ENCODE measurements at places on chromosomes 6 and 20. TPM values are rescaled to one million over a fixed set of nuclear protein-coding genes. Genes with fewer than 3 reads are reported as not detected.
A peak's percentile ranks its signal among the peaks of the same experiment; 100 is the strongest.

DNA sequence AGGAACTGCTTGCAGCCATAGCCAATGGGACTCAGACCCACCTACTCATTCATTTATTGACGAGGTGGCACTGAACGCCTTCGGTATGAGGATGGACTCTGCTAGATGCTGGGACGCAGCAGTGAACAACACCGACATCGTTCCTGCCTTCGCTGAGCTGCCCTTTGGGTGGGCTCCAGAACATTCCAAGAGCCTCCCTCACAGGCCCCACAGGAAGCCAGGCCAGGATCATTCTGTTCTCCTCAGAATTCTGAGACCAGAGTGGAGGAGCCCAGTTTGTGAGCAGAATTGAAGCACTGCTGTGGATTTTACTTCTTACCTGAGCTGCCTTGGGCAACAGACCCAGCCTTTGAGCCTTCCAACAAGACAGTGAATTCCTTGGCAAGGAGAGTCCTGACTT lies 82.1 kb downstream of the KCNB1 start:
- no peaks in the 10 kb centered on the region for H3K36me3 ChIP-seq
- H3K4me1 ChIP-seq, result peaks cover 10% of the 10 kb centered on the region
- DNase-seq, result no peak
- H3K4me3 ChIP-seq, result no peak overlapping the region

DNA sequence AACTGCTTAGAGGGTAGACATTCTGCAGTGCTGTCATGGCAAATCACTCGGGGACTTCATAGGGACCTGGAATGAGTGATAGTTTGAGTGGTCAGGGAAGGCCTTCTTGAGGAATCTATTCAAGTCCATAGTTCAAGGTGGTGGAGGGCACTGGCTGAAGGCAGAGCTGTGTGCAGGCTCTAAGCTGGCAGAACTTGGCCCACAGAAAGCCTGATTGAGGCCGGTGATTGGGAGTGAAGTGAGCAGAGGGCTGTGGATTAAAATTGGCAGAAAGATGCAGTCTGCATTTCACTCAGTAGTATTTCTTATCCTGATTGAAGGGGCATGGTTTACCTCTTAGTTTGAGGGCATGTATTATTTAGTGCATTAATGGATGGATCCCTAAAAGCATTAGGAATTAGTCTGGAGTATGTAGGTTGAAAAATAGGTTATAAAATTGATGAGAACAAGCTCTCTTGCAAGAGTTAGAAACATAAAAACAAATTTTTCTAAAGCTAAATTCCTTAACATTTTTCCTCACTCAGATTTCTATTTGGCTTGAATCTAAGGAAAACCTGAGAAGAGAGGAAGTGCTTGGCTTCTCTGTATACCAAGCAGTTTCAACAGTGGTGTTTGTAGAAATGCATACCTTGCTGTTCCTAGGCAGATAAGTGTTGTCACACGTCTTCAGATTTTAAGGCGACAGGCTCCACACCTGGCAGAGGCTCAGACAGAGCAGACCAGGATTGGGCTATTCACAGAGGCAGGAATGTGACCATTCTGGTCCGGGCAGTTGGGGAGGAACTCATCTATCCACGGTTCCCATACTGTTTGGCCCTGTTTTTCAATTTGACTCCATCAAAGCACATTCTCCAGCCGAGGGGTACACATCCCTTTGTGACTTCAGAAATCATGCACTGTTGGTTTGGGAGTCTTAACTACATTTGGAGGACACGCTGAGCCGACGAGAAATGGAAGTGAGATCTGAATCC lies 45.2 kb downstream of the UTRN start:
- DNase-seq, result peak; percentile 30
- no peak overlapping the region for H3K4me3 ChIP-seq
- no peaks in the 10 kb centered on the region for H3K36me3 ChIP-seq
- H3K4me1 ChIP-seq, result peaks cover 8% of the 10 kb centered on the region

GRCh38 chr6:21265730-21266044 lies 327.9 kb upstream of the SOX4 start:
- H3K4me3 ChIP-seq, result no peak overlapping the region
- no peak for DNase-seq
- H3K4me1 ChIP-seq, result peaks cover 5% of the 10 kb centered on the region

DNA sequence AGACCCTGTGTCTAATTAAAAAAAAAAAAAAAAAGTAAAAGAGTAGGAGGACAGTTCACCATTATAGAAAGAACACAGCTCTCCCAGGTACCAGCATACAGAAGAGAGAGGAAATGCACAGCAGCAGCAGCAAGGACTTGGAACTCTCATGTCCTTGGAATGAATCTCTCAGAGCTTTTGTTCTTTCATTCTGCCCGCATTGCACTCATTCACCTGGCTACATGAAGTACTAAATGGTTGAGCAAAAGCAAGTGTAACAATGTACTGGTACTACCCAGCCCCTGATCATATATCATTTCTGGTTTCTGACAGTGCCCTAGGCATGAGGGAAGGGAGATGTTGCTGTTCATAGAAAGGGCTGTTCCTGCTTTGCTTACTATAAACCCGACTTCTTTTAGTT lies 12.1 kb upstream of the BTN3A3 start:
- H3K4me1 ChIP-seq, result no peaks in the 10 kb centered on the region
- H3K27ac ChIP-seq, result no peak overlapping the region
- no peaks in the 10 kb centered on the region for H3K27me3 ChIP-seq
- H3K4me3 ChIP-seq, result no peak overlapping the region
- DNase-seq, result no peak

DNA sequence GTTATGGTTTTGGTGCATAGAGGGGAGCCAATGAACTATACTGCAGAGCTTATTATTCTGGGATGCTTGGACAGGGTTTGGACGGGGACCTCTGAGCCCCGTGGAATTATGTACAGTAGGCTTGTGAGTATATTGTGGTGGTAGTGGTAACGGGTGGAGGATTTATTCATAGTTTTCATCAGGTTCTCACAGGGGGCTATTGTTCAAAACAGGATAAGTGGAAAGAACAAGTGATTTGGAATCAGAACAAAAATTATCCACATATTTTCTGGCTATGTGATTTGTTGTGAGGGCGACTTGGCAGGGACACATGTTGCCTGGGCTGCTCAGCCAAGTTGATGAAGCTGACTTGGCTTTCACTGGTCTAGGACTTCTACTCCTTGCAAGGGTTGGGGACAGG lies 64.6 kb upstream of the ELOVL5 start:
- no peak for DNase-seq
- H3K27ac ChIP-seq, result no peak overlapping the region
- H3K4me1 ChIP-seq, result peaks cover 20% of the 10 kb centered on the region
- no peaks in the 10 kb centered on the region for H3K27me3 ChIP-seq

The XKR7 gene
- total RNA-seq, result 0.07 TPM

The SLC2A4RG gene
- 58.0 TPM for total RNA-seq

The JPH2 gene
- total RNA-seq, result not detected

DNA sequence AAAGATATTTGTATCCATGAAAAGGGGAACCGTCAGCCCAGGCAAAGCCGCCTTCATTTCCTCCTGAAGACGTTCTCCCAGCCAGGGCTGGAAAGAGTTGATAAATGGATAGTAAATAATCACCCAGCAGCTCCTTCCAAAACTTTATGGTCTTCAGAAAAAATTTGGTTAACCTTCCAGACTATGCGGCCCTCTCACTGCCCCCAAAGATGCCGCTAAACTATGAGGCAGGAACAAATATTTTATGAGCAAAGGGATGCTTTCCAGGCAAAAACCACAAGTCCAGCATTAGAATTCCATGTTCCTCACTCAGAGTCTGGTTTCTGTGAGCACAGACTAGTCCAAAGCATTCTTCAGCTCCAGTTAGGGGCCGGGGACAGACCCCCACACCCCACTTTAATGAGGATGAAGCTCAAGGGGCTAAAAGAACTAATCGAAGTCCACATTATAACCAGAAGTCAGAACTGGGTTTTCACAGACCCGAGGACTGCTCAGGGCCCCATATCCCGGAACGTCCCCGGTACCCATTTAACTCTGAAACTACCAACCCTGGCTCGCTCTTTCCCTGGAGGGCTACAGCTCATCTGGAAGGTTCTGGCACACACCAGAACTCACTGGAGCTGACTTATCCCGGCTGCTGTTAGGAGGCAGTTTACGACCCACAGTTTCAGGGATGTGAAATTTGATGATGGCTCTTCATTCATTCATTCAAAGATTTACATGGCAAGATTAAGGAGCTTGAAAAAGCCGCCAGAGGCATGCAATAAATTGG lies 29.4 kb downstream of the BMP7 start:
- H3K4me3 ChIP-seq, result no peak overlapping the region
- H3K27me3 ChIP-seq, result peaks cover 16% of the 10 kb centered on the region
- no peak for DNase-seq
- H3K36me3 ChIP-seq, result no peaks in the 10 kb centered on the region

The ADGRB3 gene
- 1.5 TPM for total RNA-seq

The FAM83C gene
- total RNA-seq, result not detected

DNA sequence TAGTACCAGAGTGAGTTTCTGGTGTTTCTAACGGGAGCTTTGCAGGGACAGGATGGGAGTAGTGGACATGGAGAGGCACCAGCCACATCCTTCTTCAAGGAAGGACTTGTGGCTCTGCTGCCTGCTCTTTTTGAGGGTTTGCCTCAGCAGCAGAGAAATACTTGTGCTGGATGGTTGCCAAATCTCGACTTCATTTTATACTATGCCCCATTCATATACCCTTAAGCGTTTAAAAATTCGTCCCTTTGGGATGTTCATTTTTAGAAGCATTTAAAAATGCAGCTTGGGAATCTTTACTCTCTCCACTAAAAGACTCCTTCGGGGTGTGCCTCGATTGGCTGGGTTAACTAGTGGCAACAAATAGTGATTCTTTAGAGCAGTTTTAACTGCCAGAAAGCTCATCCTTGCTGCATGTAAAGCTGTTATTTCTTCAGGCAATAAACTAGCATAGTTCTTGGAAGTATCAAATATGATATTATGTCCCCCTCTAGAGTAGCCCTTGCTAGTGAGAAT lies 126.5 kb upstream of the B3GAT2 start:
- H3K27ac ChIP-seq, result no peak overlapping the region
- H3K4me1 ChIP-seq, result no peaks in the 10 kb centered on the region
- DNase-seq, result no peak

- no peak overlapping the region for H3K27ac ChIP-seq
- H3K4me1 ChIP-seq, result peaks cover 19% of the 10 kb centered on the region
- peak; percentile 43 for DNase-seq
- H3K27me3 ChIP-seq, result no peaks in the 10 kb centered on the region
These were observed 213.5 kb downstream of the RFPL4B start for GRCh38 chr6:112560651-112561050.

GRCh38 chr20:3739926-3740451 lies 7.5 kb downstream of the HSPA12B start:
- DNase-seq, result no peak
- H3K4me3 ChIP-seq, result no peak overlapping the region
- no peaks in the 10 kb centered on the region for H3K36me3 ChIP-seq
- peaks cover 5% of the 10 kb centered on the region for H3K4me1 ChIP-seq
- peaks cover 18% of the 10 kb centered on the region for H3K27me3 ChIP-seq

The PTCRA gene
- total RNA-seq, result not detected

GRCh38 chr6:144106206-144106605 lies 10.8 kb upstream of the SF3B5 start:
- no peak overlapping the region for H3K27ac ChIP-seq
- H3K27me3 ChIP-seq, result no peaks in the 10 kb centered on the region
- no peaks in the 10 kb centered on the region for H3K36me3 ChIP-seq
- no peak overlapping the region for H3K4me3 ChIP-seq
- no peak for DNase-seq
- peaks cover 4% of the 10 kb centered on the region for H3K4me1 ChIP-seq

- peak; percentile 21 for DNase-seq
- no peak overlapping the region for H3K4me3 ChIP-seq
- no peaks in the 10 kb centered on the region for H3K36me3 ChIP-seq
- no peak overlapping the region for H3K27ac ChIP-seq
- no peaks in the 10 kb centered on the region for H3K27me3 ChIP-seq
These were observed 12.2 kb downstream of the FGD2 start for GRCh38 chr6:37017606-37018197.

The PHF3 gene
- 72.4 TPM for total RNA-seq

The KHDC1L gene
- total RNA-seq, result 1.9 TPM

DNA sequence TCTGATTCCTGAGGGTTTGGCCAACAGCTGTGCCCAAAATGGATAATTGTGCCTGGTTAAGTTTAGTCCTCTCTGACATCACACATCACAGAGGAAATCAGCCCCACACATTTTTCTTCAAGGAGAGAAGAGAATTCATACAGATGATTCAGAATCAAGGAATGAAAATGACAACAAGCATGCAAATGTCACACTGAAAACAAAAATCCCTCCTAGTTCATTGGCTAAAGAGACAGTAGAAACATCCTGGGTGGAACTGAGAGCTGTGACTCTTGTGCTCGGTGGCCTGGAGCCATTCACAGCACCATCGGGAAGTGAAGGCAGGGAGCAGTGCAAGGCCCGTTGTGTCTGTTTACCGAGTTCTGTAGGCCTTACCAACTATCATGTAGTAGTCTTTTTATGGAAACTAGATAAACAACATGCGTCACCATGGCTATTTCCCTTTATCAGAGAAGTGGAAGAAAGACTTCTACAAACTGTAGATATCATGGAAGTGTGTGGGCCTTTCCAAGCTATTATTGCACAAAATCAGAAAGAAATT lies 81.7 kb upstream of the TENT5A start:
- H3K36me3 ChIP-seq, result no peaks in the 10 kb centered on the region
- no peak for DNase-seq
- H3K27ac ChIP-seq, result no peak overlapping the region
- no peak overlapping the region for H3K4me3 ChIP-seq

DNA sequence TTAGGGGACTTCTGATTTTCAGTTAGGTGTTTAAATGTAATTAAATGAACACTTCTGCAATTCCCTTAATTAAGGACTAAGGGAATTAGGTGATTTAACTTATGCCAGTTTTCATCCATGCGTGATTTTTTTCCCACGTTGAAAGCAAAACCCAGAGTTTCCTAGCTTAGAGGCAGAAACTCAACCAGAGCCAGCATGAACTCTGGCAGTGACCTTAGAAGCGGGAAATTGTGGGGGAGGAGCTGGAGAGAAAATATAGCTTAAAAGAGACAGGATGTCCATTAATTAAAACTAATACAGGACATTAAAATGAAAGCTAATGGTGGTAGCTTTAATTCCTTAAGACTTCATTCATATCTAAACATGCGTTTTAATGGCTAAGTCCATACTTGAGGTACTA lies 41.6 kb downstream of the IYD start:
- no peak for DNase-seq
- no peak overlapping the region for H3K27ac ChIP-seq
- H3K27me3 ChIP-seq, result no peaks in the 10 kb centered on the region
- no peaks in the 10 kb centered on the region for H3K4me1 ChIP-seq
- H3K4me3 ChIP-seq, result no peak overlapping the region
- H3K36me3 ChIP-seq, result no peaks in the 10 kb centered on the region

- no peak overlapping the region for H3K27ac ChIP-seq
These were observed 998.0 kb downstream of the KIF16B start for GRCh38 chr20:15575255-15575654.

DNA sequence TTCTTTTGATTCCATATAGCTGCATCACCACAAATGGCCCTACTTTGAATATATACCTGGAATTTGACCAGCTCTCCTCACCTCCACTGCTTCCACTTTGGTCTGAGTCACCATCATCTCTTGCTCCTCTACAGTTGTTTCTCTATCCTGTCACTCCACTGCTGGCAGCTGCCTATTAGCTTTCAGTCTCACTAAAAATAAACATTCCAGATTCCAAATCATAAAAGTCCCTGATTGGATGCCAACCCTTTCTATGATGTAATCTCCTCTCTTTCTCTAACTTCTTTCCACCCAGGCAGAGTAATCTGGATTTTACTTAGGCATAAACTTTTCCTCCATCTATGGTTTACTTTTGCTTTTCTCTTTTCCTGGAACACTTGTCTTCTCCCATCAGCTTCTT lies 49.1 kb downstream of the RFPL4B start:
- no peaks in the 10 kb centered on the region for H3K27me3 ChIP-seq
- no peaks in the 10 kb centered on the region for H3K36me3 ChIP-seq
- H3K4me3 ChIP-seq, result no peak overlapping the region
- no peak overlapping the region for H3K27ac ChIP-seq
- H3K4me1 ChIP-seq, result no peaks in the 10 kb centered on the region

The NKAPL gene
- total RNA-seq, result not detected

All from neural progenitor cell (in vitro differentiated cells).